ENCODE measurements at places on chromosomes 12 and 14.

DNA sequence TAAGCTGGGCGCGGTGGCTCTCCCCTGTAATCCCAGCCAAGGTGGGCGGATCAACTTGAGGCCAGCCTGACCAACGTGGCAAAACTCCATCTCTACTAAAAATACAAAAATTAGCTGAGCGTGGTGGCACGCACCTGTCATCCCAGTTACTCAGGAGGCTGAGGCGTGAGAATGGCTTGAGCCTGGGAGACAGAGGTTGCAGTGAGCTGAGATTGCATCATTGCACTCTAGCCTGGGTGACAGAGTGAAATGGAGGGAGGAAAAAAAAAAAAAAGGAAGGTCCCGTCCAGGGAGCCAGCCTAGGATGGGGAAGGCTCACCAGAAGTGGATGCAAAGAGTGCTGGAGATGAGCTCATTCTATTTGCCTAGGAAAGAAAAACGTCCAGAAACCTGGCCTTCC is 1.9 kb upstream of the CD27 start:
- no peak for DNase-seq

- DNase-seq = no peak
Observed at GRCh38 chr14:52848626-52849025, 57.2 kb upstream of the GNPNAT1 start.

GRCh38 chr12:92503971-92504593 is 198.7 kb upstream of the PLEKHG7 start:
- DNase-seq = no peak

DNA sequence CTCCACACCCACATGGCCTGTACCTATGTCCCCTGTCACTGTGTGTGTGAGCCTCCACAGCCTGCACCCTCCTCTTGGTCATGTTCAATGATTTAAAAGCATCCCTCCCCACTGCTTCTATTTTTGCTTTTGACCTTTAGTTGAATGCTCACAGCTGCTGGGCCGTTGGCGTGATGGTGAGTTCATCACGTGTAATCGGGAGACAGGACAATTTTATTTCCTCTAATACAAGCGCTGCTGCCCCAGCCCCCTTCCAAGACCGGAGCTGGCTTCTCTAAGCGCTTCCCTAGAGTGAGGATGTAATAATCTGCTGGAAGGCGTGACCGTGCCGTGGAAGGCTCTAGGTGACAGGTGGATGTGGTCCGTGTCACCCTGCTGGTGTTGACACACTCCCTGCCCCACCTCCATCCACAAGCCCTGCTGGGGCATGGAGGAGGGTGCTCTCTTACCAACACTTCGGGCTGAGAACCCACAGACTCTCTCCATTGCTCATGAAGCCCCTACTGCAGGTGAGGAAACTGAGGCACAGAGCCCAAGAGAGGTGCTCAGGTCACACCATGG is 25.4 kb downstream of the CCDC85C start:
- no peak for DNase-seq

GRCh38 chr12:76878099-76878898 is 520 bp downstream of the CSRP2 start:
- no peak for DNase-seq

GRCh38 chr14:60965402-60965801 is 15.5 kb downstream of the TRMT5 start:
- no peak for DNase-seq

DNA sequence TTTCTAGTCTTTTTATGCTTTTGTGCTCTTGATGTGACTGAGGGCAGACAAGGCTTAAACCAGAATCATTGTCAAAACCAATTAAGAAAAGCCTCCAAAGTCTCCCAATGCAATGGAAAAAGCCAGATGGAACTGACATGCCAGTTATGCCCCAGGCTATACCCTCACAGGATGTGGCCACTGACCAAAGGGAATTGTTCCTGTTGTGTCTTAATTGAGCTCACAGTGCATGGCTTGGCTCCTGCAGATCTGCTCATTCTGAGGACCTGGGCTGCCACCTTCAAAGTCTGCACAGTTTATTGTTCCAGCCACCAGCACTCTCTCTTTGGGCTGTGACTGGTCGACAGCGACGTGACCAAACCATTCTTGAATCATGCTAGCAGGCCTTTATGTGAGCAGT is 17.1 kb upstream of the BICD1 start:
- DNase-seq = no peak

GRCh38 chr12:75862692-75863471 is 168.7 kb downstream of the PHLDA1 start:
- DNase-seq = no peak

- DNase-seq = no peak
Observed at GRCh38 chr12:26135010-26135420, 10.2 kb upstream of the BHLHE41 start.

GRCh38 chr14:92710001-92710341 is 38.5 kb downstream of the LGMN start:
- no peak for DNase-seq

GRCh38 chr12:4388662-4389061 is 9.2 kb upstream of the FGF23 start:
- DNase-seq = no peak

- DNase-seq = no peak
Observed at GRCh38 chr12:123089631-123090353, 61.1 kb downstream of the PITPNM2 start.

- DNase-seq = no peak
Observed at GRCh38 chr14:49882826-49883694, 9.8 kb upstream of the ARF6 start.

GRCh38 chr12:7503686-7504415 is at the start of gene CD163:
Gene CD163, minus strand, starts transcription at chr12:7503777. Its CDS starts 87 bp downstream, at chr12:7503690.
- no peak for DNase-seq

GRCh38 chr14:105173901-105174894 is 5.6 kb upstream of the JAG2 start:
- peak; percentile 33 for DNase-seq

DNA sequence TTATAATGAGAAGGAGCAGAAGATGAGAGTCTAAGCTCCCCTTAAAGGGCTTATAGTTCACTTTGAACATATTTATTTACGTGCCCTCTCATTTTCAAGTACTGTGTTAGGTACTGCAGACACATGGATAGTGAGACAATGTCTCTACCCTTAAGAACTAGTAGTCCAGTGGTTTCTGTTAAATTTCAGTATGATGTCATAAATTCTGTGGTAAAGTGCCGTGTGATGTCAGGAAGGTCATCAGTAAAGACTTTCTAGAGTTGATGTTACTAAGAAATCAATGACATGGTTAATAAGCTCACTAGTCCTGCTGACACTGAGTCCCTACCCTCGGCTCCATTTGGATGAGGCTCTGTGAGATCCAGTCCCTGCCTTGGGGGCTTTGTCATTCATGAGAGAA is 475.6 kb downstream of the ZFP36L1 start:
- DNase-seq = no peak

DNA sequence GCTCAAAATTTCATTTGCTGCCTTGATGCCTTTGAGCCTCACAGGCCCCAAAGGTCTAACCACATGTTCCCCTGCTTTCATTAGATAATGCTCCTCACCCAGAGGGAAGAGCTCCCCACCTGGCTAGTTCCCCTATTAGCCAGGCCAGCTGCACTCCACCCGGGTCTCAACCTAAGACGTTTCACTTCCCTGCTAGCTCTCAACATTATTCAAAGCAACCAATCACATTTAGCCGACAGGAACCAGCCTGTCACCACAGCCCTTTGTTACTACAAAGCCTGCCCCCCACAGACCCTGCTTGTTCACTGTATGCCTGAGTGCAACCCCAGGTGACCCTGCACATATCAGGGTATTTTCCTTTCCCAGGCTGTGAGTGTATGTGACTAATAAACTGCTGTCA is 78.6 kb downstream of the SLC15A5 start:
- DNase-seq = no peak

- no peak for DNase-seq
Observed at GRCh38 chr12:105228494-105228893, 7.5 kb downstream of the APPL2 start.

DNA sequence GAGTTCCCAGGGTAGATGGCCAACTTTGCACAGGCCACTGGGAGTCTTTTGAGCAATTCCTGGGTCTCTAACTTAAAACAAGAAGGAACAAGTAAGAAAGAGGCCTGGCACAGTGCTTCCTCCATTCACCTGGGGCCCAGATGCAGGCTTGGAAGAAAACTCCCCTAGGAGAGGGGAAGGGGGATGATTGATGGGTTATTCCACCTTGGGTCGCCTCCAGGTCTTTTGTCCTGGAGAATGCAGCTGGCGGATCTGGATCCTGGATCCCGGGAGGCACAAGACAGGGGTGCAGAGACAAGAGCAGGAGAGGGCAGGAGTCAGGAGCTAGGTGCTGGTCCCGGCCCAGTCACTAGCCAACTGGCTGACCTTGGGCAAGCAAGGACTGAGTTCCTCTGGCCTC is 74.5 kb downstream of the ESRRB start:
- no peak for DNase-seq

Measured in activated T-helper 2 cell treated with anti-CD3 and anti-CD28 coated beads, Interferon-gamma antibody, Interleukin-2, Interleukin-4, amounts not matched to agents 10 μg/mL and 5 μg/mL and 100 μg/mL, durations not matched to agents 14 hours and 24 hours and 36 hours (primary cell).